T-cell (primary cell): ENCODE measurements at places on chromosomes 2 and 18. TPM values are rescaled to one million over a fixed set of nuclear protein-coding genes. Genes with fewer than 3 reads are reported as not detected.

Gene MAPRE3
- 4.4 TPM for total RNA-seq

DNA sequence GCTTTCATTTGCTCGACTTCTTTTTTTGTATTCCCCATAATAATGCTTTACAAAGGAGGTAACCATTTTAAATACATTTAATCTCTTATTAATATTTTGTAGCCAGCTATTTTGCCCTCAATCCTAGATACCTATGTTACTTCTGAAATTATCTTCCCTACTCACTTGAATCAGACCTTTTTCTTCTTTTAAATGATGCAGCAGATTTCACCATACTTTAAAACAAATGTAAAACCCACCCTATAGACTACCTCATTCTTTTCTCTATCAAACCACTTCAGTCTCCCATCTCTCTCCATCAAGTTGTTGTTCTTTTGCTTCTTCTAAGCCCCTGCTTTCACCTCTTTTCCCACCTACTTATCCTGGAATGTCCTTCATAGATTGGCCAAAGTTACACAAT is 151.5 kb upstream of the DNMT3A start:
- H3K4me1 ChIP-seq, result no peaks in the 10 kb centered on the region
- no peak for DNase-seq
- no peak overlapping the region for H3K4me3 ChIP-seq
- H3K27me3 ChIP-seq, result no peaks in the 10 kb centered on the region
- H3K36me3 ChIP-seq, result no peaks in the 10 kb centered on the region

DNA sequence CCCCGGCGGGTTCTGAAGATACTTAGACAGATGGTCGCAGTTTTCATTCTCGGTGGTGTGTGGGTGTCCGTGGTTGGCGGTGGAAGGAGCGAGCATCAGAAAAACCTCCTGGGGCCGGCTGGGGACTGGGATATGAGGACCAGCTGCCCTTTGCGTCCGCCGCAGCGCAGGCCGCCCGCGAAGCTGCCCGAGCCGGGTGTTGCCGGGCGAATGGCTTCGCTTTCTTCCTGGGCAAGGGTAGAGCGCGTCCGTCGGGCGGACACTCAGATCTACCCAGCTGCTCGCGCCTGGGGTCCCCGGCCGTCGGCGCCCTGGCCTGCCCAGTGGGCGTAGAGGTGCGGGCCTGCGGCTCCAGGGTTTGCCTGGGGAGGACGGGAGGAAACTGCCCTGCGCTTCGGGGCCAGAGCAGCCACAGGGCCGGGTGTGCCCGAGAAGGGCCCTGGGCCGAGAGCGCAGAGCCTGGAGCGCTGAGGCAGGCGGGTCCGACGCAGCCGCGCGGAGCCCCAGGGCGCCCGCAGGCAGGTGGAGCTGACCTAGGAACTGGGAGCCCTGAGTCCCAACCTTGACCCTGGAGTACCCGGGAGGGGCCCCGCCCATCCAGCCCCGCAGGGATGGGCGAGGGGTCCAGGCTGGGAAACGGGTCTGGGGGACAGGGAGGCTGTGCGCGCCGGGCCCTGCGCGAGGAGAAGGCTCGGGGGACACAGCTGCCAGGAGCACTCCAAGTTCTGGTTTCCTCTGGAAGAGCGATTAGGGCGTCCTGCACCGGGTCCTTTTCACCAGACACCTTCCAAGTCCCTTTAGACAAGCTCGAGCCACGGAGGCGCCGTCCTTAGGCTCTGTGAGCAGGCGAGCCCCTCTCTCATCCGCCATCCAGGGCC is 1.3 kb downstream of the TWIST2 start:
- H3K36me3 ChIP-seq, result no peaks in the 10 kb centered on the region
- peaks cover 40% of the 10 kb centered on the region for H3K27me3 ChIP-seq
- DNase-seq, result no peak
- H3K4me3 ChIP-seq, result no peak overlapping the region
- no peak overlapping the region for H3K27ac ChIP-seq
- H3K4me1 ChIP-seq, result no peaks in the 10 kb centered on the region

DNA sequence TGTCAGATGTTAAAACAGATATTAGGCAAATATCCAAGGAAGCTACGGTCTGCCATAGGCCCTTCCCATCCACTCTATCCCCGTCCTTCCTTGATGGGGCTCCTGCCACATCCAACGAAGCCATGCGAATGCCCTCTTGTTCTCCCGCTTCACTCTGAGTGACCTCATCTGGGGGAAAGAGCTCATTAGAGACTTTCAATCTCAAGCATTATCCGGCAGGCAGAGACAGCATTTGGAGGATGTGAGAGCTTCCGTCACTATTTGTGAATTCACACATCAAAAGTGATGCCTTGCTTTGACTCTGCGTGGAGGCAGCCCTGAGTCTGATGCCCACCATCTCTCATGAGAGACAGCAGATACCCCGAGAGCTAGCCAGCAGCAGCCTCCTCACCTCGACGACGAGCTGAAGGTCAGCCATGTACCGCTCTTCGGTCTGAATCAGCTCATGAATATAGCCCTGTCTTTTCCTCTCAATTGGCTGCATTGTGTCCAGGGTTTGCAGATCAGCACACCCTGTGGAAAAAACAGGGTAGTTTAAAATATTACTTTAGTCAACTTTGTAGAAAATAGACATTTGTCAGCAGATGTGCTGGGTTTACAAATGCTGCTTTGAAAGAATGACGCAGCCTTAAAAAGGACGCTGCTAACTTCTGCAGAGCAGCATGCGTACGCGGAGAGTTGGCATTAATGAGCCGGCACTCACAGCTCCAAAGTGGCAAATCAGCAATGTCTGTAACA is 45.9 kb downstream of the FAM228A start:
- no peak for DNase-seq
- no peak overlapping the region for H3K4me3 ChIP-seq
- peaks cover 66% of the 10 kb centered on the region for H3K36me3 ChIP-seq

DNA sequence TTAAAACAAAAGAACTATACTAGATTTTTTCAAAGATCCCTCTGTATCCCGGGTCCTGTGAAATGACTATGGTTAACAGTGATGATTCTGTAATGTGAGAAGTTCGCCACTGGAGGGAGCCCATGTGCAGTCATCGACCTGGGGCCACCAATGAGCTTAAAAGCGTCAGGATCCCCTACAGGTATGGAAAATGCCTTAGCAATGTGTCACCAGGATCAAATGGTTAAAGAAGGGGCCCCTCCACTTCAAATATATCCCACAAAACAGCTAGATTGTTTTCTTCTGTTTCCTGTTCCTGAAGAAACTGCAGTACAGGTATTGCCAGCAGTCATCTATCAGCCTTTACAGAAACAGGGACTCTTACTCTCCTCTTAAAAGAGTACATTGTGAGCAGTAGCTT is 15.3 kb downstream of the CHRNA1 start:
- no peak overlapping the region for H3K27ac ChIP-seq
- peak; percentile 47 for DNase-seq
- H3K36me3 ChIP-seq, result no peaks in the 10 kb centered on the region
- no peaks in the 10 kb centered on the region for H3K27me3 ChIP-seq
